ENCODE measurements at places on chromosomes 2 and 18. TPM values are rescaled to one million over a fixed set of nuclear protein-coding genes. Genes with fewer than 3 reads are reported as not detected.

TMEM163 gene
- 0.76 TPM for total RNA-seq

LRRTM1 gene
- total RNA-seq = not detected

RRM2 gene
- total RNA-seq = 333 TPM

SNORC gene
- 1.2 TPM for total RNA-seq

POTEC gene
- not detected for total RNA-seq

CLIP4 gene
- 29.4 TPM for total RNA-seq

APLF gene
- total RNA-seq = 3.3 TPM

AQP4 gene
- total RNA-seq = not detected

SERPINB13 gene
- total RNA-seq = not detected

SERPINB4 gene
- total RNA-seq = not detected

ACYP2 gene
- total RNA-seq = 11.8 TPM

CERKL gene
- total RNA-seq = 0.07 TPM

TLX2 gene
- total RNA-seq = 1.2 TPM

DLX1 gene
- not detected for total RNA-seq

COL6A3 gene
- total RNA-seq = 1.4 TPM

CPO gene
- not detected for total RNA-seq

DSG1 gene
- total RNA-seq = not detected

LBX2 gene
- total RNA-seq = 0.42 TPM

FAM228B gene
- 7.8 TPM for total RNA-seq

TMEM247 gene
- not detected for total RNA-seq

VWC2L gene
- total RNA-seq = not detected

DNAJC5G gene
- total RNA-seq = not detected

PAIP2B gene
- total RNA-seq = 0.74 TPM

SOX11 gene
- not detected for total RNA-seq

ACMSD gene
- total RNA-seq = not detected

C2orf78 gene
- not detected for total RNA-seq

ZNF513 gene
- 19.7 TPM for total RNA-seq

DYSF gene
- total RNA-seq = 0.17 TPM

ERMN gene
- 5.8 TPM for total RNA-seq

TMEM17 gene
- total RNA-seq = not detected

CNDP1 gene
- 0.20 TPM for total RNA-seq

PRSS56 gene
- total RNA-seq = not detected

TSPYL6 gene
- not detected for total RNA-seq

BARD1 gene
- total RNA-seq = 28.7 TPM

ZC3H8 gene
- total RNA-seq = 22.3 TPM

POTEJ gene
- not detected for total RNA-seq

ANKRD30B gene
- not detected for total RNA-seq

MYO1B gene
- 14.3 TPM for total RNA-seq

NEB gene
- 0.12 TPM for total RNA-seq

BCL2 gene
- 141 TPM for total RNA-seq

STPG4 gene
- total RNA-seq = 0.22 TPM

CIB4 gene
- not detected for total RNA-seq

ARHGEF4 gene
- total RNA-seq = not detected

POU3F3 gene
- not detected for total RNA-seq

UBR3 gene
- 27.1 TPM for total RNA-seq

CHRNA1 gene
- total RNA-seq = not detected

COL3A1 gene
- total RNA-seq = not detected

Measured in T-helper 1 cell treated with Interleukin-12 subunit alpha and Interleukin-12 subunit beta and Interleukin-4 antibody, amounts not matched to agents 30 ng/mL and 1 ng/mL, for 36 hours (primary cell).